Activated T-helper 17 cell treated with anti-CD3 and anti-CD28 coated beads, Interleukin-2, amount 50 U/mL, for 72 hours (primary cell): ENCODE measurements at places on chromosomes 11 and 22.

GRCh38 chr11:75558939-75559843 lies 2.9 kb upstream of the SERPINH1 start:
- ATAC-seq = no peak

- ATAC-seq = no peak
Observed at GRCh38 chr11:36162006-36162882, 127.0 kb downstream of the COMMD9 start.

- no peak for ATAC-seq
Observed at GRCh38 chr11:57160665-57161064, 21.1 kb upstream of the LRRC55 start.

DNA sequence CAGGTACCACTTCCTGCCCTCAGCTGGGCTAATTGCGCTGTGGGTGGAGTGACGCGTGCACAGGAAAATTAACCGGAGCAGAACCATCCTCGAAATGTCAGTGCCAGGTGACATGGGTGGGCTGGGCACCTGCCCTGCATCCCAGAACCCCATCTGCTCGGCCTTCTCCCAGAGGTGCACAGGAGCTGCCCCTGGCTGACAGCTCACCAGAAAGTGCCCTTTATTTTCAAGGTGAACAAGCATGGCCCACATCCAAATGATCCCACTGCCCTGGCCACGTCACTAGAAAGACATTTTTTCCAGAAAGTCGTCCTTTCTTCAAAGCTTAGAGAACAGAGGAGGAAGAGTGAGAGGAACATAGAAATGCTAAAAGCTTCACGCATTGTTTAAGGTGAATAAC lies 4.1 kb upstream of the ELFN2 start:
- ATAC-seq = no peak

GRCh38 chr11:65211293-65212105 lies 29.8 kb downstream of the CAPN1 start:
- no peak for ATAC-seq

DNA sequence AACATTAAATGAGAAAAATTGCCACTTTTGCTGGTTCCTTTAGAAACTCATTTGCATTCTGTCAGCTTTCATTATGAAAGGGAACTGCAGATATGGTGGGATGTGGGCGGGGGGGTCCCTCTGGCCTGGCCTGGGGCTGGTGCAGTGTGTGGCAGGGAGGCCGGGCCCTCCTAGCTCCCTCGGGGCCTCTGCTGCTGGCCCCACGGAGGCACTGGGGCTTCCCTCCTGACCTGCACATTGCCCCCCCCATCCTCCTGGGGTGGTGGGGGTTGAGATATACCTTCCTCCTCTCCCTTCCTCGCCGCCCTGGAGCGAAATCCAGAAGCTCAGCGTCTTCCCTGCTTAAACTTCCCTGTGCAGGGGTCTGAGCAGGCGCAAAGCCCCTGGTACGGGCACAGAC lies 1005.9 kb downstream of the BRD1 start:
- ATAC-seq = no peak

- no peak for ATAC-seq
Observed at GRCh38 chr22:26561756-26562417, 28.0 kb downstream of the TPST2 start.
